Activated T-cell treated with anti-CD3 and anti-CD28 coated beads, Interleukin-2, amount 50 U/mL, for 4 hours (primary cell): ENCODE measurements at places on chromosomes 2 and 18. TPM values are rescaled to one million over a fixed set of nuclear protein-coding genes. Genes with fewer than 3 reads are reported as not detected.

DYSF gene
- total RNA-seq, result 0.25 TPM

GKN2 gene
- total RNA-seq, result not detected

C2orf81 gene
- 1.4 TPM for total RNA-seq

IGFBP5 gene
- 1.8 TPM for total RNA-seq

C2orf72 gene
- total RNA-seq, result not detected

MTCL1 gene
- total RNA-seq, result 0.73 TPM
